Smooth muscle cell of bladder (primary cell): ENCODE measurements at places on chromosomes 4 and X. TPM values are rescaled to one million over a fixed set of nuclear protein-coding genes. Genes with fewer than 3 reads are reported as not detected.

The FRG2 gene
- total RNA-seq, result not detected in 2 replicates

The SYP gene
- 0.14 and 0.18 TPM in 2 replicates for total RNA-seq

The UGT2B28 gene
- total RNA-seq, result not detected in 2 replicates

The DGAT2L6 gene
- not detected in 2 replicates for total RNA-seq

The TGIF2LX gene
- total RNA-seq, result not detected in 2 replicates

The ODAPH gene
- total RNA-seq, result not detected in 2 replicates

The SLITRK4 gene
- total RNA-seq, result under 0.01 and 0.46 TPM in 2 replicates

The PPP2R3B gene
- 9.8 and 10.1 TPM in 2 replicates for total RNA-seq

The OTC gene
- not detected in 2 replicates for total RNA-seq

The KLHL15 gene
- total RNA-seq, result 6.8 and 9.4 TPM in 2 replicates

The TREX2 gene
- 1.4 and 1.8 TPM in 2 replicates for total RNA-seq

The HHIP gene
- under 0.01 and 0.43 TPM in 2 replicates for total RNA-seq

The SLC7A11 gene
- total RNA-seq, result 42.3 and 69.1 TPM in 2 replicates

The POLN gene
- total RNA-seq, result 2.3 and 4.0 TPM in 2 replicates

The CLCN4 gene
- 2.5 and 2.7 TPM in 2 replicates for total RNA-seq

The XAGE1A gene
- total RNA-seq, result not detected in 2 replicates

The PRKX gene
- 8.7 and 11.1 TPM in 2 replicates for total RNA-seq

The SMIM10L2A gene
- 0.28 and 0.83 TPM in 2 replicates for total RNA-seq

The RTL3 gene
- total RNA-seq, result not detected in 2 replicates

The KLKB1 gene
- 0.18 TPM in 1 of 2 replicates, not detected in the other for total RNA-seq

The SOWAHB gene
- total RNA-seq, result not detected in 2 replicates

The MCF2 gene
- under 0.01 TPM in 1 of 2 replicates, not detected in the other for total RNA-seq

The PLAC8 gene
- under 0.01 and 0.28 TPM in 2 replicates for total RNA-seq

The FAM53A gene
- total RNA-seq, result 0.74 and 0.85 TPM in 2 replicates

The PFKFB1 gene
- under 0.01 TPM in 1 of 2 replicates, not detected in the other for total RNA-seq

The MAGEE2 gene
- not detected in 2 replicates for total RNA-seq

The SNX25 gene
- total RNA-seq, result 26.9 and 63.8 TPM in 2 replicates

The ALB gene
- total RNA-seq, result 0.09 and 0.14 TPM in 2 replicates

The F8A2 gene
- total RNA-seq, result not detected in 2 replicates

The LARP1B gene
- 19.2 and 21.4 TPM in 2 replicates for total RNA-seq

The TSC22D3 gene
- total RNA-seq, result 29.6 and 29.7 TPM in 2 replicates

The GLRA3 gene
- total RNA-seq, result 0.14 TPM in 1 of 2 replicates, not detected in the other

The PPEF1 gene
- 0.18 and 0.85 TPM in 2 replicates for total RNA-seq

The ALAS2 gene
- not detected in 2 replicates for total RNA-seq

The EDA gene
- 0.14 and 0.18 TPM in 2 replicates for total RNA-seq

The MAGEA12 gene
- under 0.01 and 0.14 TPM in 2 replicates for total RNA-seq

The NXT2 gene
- 10.8 and 17.4 TPM in 2 replicates for total RNA-seq

The DCAF8L1 gene
- not detected in 2 replicates for total RNA-seq

The TRIM2 gene
- 72.0 and 93.4 TPM in 2 replicates for total RNA-seq
